Midbrain (tissue), 1 donor: ENCODE measurements at places on chromosomes 1 and 21.

GRCh38 chr1:182897696-182898095, 55.3 kb downstream of the SHCBP1L start:
- no peak for DNase-seq

DNA sequence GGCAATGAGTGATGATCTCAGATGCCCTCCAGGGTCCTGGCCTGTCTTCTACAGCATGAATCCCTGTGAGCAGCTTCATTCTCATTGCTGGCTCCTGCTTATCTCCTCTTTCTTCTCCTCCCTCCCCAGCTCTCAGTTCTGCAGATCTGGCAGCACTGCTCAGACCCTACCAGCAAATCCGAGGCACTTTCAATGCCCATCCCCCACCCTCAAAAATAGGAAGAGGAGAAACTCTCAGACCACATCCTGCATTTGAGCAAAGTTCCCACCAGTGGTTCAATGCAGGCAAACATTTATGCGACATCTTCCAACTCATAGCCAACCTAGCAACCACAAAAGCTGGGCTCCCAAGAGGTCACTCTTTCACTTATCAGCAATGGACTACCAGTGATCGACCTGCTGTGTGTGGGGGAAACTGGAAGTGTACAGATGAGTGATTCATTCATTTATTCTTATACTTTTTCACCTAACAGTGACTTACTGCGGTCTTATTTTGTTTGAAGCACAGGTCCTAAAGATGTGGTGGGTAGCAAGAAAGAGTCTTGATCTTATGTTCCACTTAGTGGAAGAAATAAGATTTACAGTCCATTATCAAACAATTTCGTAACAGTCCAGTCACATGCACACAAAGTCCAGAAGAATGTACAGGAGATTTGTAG, 5.8 kb upstream of the CHI3L2 start:
- DNase-seq, result no peak

DNA sequence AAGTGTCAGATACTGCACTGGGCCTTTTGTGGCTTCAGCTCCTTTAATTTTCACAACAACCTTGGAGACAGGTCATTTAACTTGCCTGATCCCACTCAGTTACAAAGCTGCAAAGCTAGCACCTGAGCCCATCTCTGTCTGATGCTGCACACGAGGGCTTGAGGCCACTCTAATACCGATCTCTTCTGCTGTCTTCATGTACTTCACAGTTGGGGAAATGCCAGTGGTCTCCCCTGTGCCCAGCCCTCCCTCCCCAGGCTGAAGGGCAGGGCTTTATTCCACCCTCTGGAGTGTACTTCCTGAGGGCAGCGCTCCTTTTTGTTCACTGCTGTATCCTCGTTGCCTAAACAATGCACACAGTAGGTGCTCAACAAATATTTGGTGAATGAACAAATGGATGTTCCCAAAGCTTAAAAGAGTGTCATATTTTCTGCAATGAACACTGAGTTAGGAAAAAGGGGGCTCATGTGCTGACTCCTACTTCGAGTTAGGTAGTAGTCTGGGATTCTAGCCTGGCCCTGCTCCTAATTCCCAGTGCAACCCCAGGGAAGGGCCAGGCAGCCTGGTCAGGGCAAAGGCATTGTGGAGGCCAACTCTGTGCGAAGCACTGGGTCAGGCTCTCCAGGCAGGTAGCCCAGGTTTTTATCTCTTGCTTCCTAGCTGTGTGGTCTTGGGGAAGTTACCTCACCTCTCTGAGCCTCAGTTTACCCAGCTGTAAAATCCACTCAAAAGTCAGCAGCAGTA, 1.1 kb downstream of the TMCO4 start:
- no peak for DNase-seq

- DNase-seq, result no peak
Observed at GRCh38 chr1:26482921-26483320, 10.7 kb downstream of the HMGN2 start.

- peak; percentile 22 for DNase-seq
Observed at GRCh38 chr1:247435030-247435758, 19.2 kb downstream of the NLRP3 start.

DNA sequence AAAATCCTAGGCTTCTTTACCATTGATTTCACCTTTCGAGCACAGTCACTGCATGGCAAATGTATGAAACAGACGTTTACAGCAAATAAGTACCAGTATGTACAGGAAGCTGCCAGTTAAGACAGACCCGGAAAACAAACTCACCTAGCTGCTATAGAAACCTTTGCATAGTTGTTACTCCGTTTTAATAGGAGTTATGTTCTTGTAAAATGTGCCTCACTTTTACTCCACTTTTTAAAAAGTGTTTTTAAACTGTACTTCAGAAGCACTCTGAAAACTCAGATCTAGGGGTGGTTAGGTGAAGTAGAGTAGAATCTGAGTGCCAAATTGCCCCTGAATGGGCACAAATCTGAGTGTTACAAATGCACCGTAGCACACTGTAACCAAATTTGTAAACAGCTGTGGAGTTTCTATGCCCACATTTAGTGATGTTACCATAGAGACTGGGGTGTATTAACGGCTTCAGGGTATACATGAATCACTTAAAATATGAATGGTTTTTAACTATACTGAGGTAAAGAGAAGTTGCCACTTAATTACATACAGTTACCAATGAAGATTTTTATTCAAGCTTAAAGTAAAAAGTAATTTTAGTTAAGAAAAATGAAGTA, 30.7 kb downstream of the CNIH4 start:
- DNase-seq, result no peak

GRCh38 chr1:181128592-181129497, 40.3 kb downstream of the IER5 start:
- DNase-seq, result peak; percentile 20

GRCh38 chr1:18233176-18233864, 125.7 kb downstream of the IGSF21 start:
- no peak for DNase-seq

GRCh38 chr1:46081619-46082018, 50.8 kb downstream of the PIK3R3 start:
- no peak for DNase-seq

DNA sequence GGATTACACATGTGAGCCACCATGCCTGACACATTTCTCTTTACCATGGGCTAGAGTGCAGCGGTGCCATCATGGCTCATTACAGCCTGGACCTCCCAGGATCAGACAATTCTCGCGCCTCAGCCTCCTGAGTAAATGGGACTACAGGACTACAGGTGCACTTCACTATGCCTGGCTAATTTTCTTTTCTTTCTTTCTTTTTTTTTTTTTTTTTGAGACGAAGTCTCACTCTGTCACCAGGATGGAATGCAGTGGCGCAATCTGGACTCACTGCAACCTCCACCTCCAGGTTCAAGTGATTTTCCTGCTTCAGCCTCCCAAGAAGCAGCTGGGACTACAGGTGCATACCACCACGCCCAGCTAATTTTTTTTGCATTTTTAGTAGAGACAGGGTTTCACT, 14.8 kb upstream of the KIF1B start:
- no peak for DNase-seq

- DNase-seq, result no peak
Observed at GRCh38 chr1:10975567-10976326, 36.7 kb upstream of the TARDBP start.

GRCh38 chr1:19923137-19923952, at the start of gene PLA2G2E:
TSS of gene PLA2G2E (minus strand) at chr1:19923617. CDS start at chr1:19923559, 58 bp downstream.
- DNase-seq, result no peak

- peak; percentile 1 for DNase-seq
Observed at GRCh38 chr21:21631961-21632360, 633.8 kb downstream of the NCAM2 start.

- DNase-seq, result peak; percentile 25
Observed at GRCh38 chr1:47262787-47263413, 30.9 kb upstream of the TAL1 start.

GRCh38 chr1:85464497-85465098, 361 bp downstream of the DDAH1 start:
- no peak for DNase-seq

- DNase-seq, result peak; percentile 88
Observed at GRCh38 chr1:9324246-9325096, 31.8 kb downstream of the SPSB1 start.

GRCh38 chr1:199510314-199510713, 517.2 kb upstream of the NR5A2 start:
- no peak for DNase-seq

DNA sequence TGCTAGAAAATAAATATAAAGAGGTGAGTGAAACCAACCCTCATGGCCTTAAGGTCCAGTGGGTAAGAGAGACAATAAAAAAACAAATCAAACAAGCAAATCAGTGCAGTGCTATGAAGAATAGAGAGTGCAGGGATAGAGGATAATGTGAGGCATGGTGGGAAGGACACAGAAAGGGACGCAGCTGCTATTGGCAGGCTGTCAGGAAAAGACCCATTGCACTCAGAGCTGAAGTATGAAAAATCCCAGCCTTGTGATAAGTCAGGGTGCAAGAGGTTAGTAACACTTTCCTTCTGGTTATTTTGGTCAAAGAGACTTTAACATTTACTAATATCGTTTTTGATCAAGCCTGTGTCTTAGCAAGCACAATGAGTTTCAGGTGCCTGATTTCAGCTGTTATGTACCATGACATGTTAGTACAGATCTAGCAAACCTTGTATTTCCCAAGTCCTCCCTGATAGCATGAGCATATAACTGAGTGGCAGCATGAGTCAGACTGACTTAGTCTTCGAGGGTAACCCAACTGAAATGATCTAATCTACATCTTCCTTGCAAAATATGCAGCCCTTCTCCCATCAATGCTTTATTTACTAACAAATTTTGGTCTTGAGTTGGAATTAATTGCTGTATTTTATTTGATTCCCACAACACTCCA, 31.7 kb downstream of the CHML start:
- DNase-seq, result no peak

GRCh38 chr21:34574601-34575529, 40.0 kb downstream of the RCAN1 start:
- no peak for DNase-seq

- no peak for DNase-seq
Observed at GRCh38 chr1:40107290-40107959, 10.4 kb upstream of the PPT1 start.

GRCh38 chr21:26759731-26760130, 85.5 kb downstream of the ADAMTS1 start:
- DNase-seq, result no peak
